Type B pancreatic cell (in vitro differentiated cells): ENCODE measurements at places on chromosomes 16 and 17. TPM values are rescaled to one million over a fixed set of nuclear protein-coding genes. Genes with fewer than 3 reads are reported as not detected.

DNA sequence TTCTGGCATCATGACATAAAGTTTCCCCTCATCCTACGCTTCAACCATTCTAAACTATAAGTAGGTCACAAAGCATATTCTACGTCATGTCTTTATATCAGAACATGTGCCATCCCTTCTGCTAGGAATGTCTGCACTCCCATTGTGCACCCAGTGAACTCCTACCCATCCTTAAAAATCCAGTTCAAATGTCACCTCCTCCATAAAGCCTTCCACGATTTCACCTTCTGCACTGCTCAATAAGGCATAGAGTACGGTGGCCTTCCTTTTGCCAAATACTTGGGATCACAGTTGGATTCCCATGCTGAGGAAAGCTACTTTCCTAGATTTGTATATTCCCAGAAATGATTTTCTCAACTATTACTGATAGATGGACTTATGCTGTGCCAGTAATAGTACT, 186.3 kb upstream of the ZKSCAN2 start:
- no peak for DNase-seq
- H3K4me3 ChIP-seq, result no peak overlapping the region
- H3K4me1 ChIP-seq, result no peaks in the 10 kb centered on the region

DNA sequence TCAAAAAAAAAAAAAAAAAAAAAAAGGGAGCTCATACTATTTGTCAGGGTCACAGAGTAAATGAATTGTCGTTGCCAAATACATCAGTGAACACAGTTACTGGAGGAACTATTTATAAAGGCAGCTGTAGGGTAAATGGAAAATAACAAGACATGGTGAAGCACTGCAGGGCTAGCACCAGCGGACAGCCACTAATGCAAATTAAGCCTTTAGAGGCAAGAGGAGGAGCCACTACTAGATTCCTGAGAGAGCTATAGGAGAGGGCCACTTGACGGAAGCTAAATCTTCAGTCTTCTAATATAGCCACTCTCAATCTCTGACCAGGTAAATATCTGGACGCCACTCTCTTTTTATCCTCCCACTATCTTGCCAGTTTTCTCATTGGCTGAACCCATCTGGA, 801.2 kb upstream of the GOT2 start:
- no peaks in the 10 kb centered on the region for H3K36me3 ChIP-seq
- no peaks in the 10 kb centered on the region for H3K4me1 ChIP-seq
- no peak overlapping the region for H3K4me3 ChIP-seq

DNA sequence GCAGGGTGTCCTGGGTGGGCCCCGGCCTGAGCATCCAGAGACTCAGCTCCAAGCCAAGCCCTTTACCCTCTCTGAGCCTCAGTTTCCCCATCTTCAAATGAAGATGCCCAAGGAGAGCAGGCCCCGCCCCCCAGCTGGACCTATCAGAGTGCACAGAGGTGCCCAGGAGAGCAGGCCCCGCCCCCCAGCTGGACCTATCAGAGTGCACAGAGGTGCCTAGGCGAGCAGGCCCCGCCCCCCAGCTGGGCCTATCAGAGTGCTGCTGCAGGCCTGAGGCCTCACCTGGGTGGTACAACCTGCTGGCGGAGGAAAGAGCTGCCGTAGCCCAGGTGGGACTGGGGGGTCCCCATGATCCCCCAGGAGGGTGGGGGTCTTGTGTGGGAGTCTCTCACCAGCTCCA, 3.4 kb upstream of the SSTR5 start:
- no peak overlapping the region for H3K4me3 ChIP-seq
- no peak for DNase-seq
- no peaks in the 10 kb centered on the region for H3K36me3 ChIP-seq
- no peaks in the 10 kb centered on the region for H3K4me1 ChIP-seq
- peaks cover 22% of the 10 kb centered on the region for H3K27me3 ChIP-seq
- no peak overlapping the region for H3K27ac ChIP-seq

Gene ZG16
- 0.85 and 1.5 TPM in 2 replicates for total RNA-seq

DNA sequence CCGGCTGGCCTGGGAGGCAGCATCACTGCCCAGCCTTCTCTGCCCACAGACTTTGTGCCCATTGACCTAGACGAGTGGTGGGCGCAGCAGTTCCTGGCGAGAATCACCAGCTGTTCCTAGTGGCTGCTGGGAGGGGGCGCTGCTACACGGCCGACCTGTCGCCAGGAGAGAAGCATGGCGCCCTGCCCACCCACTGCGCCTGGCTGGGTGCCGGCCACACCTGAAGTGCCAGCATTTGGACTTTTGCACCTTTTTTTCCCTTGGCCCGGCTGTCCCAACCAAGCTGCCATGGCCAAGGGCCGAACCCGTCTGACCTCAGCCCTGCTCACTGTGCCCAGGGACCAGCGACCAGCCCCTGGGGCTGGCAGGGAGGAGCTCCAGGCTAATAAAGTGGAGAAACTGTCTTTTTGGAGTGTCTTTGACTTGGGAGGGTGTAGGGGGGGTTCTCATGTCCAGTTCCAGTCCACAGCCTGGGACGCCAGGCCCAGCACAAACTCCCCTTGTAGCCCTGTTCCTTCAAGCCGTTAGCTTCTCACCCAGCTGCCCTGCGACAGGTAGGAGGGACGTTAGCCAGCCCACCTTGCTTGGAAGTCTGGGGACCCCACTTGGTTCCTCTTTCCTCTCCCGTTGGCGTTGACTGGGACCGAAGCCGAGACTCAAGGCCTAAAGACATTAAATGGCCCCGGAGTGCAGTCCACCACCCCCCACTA, 939 bp upstream of the WDR90 start:
- no peak for DNase-seq
- no peaks in the 10 kb centered on the region for H3K27me3 ChIP-seq
- H3K4me3 ChIP-seq, result peak overlapping the region; percentile 84
- H3K27ac ChIP-seq, result peak overlapping the region; percentile 79
- H3K36me3 ChIP-seq, result no peaks in the 10 kb centered on the region

DNA sequence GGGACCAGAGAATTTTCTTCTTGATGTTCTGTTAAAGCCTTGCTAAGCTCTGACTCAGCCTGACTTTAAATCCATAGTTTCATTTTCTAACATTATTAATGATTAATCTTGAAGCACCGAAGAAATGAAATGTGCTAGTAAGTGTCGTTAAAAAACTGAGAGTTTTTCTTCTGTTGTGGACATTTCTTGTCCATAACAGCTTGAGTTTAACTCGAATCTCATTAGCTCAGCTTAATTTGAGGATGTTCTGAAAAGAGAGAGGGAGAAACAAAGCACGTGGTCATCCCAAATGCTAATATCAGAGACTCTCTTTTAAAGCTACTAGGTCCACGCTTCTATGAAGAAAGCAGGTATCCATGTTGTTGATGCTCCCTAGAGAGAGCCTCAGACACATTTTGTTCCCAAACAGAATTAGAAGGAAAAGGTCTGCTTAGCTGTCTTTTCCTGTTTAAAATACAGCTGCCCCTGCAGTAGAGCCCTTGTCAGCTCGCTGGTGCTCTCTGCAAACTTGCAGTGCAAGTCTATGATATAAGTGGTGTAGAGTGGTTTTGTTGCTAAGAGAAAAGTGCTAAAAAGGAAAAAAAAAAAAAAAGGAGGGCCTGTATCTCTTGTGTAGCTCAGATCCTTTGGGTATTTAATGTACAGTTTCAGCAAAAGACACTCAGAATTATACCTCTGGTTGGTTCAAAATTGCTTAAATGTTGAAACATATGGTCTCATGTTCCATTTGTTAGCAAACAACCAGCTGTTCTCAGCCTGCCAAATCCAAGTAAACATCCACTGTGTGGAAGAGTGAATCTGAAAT, 191.1 kb upstream of the TBX2 start:
- DNase-seq, result no peak
- H3K4me1 ChIP-seq, result peaks cover 54% of the 10 kb centered on the region
- H3K27me3 ChIP-seq, result no peaks in the 10 kb centered on the region
- H3K4me3 ChIP-seq, result peak overlapping the region; percentile 61
- peak overlapping the region; percentile 24 for H3K27ac ChIP-seq
- H3K36me3 ChIP-seq, result no peaks in the 10 kb centered on the region

DNA sequence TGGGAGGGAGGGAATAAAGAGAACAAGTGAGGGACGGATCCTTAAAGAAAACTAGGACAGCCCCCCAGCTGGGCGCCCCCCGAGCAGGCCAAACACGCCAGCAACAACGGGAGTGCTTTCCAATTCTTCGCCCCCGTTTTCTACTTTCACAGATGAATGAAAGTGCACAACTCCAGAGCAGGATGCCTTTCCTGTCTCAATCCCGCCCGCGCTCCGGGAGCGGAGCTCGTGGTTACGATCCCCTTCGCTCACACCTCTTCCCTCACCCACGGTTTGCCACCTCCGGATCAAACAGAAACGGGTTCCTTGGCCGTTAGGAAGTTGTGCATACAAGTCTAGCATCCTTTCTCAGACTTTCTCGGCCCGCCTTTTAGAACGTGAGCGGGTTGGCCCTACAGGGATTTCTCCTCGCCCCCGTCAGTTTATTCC, 680 bp downstream of the SKA2 start:
- DNase-seq, result peak; percentile 71
- peaks cover 8% of the 10 kb centered on the region for H3K36me3 ChIP-seq
- no peaks in the 10 kb centered on the region for H3K27me3 ChIP-seq
- H3K4me1 ChIP-seq, result peaks cover 19% of the 10 kb centered on the region
- no peak overlapping the region for H3K4me3 ChIP-seq
